ENCODE measurements at places on chromosomes 11 and 22.

GRCh38 chr11:88295028-88295427 is 42.5 kb downstream of the CTSC start:
- no peak overlapping the region for H3K27ac ChIP-seq
- no peaks in the 10 kb centered on the region for H3K27me3 ChIP-seq
- H3K4me3 ChIP-seq, result no peak overlapping the region
- DNase-seq, result no peak
- no peaks in the 10 kb centered on the region for H3K36me3 ChIP-seq

GRCh38 chr11:93080146-93080759 is 110.8 kb downstream of the MTNR1B start:
- no peaks in the 10 kb centered on the region for H3K27me3 ChIP-seq
- DNase-seq, result no peak
- no peaks in the 10 kb centered on the region for H3K4me1 ChIP-seq
- no peaks in the 10 kb centered on the region for H3K36me3 ChIP-seq
- no peak overlapping the region for H3K4me3 ChIP-seq

- no peak overlapping the region for H3K4me3 ChIP-seq
- no peak for DNase-seq
- H3K36me3 ChIP-seq, result peaks cover 44% of the 10 kb centered on the region
- H3K27me3 ChIP-seq, result no peaks in the 10 kb centered on the region
- H3K4me1 ChIP-seq, result peaks cover 64% of the 10 kb centered on the region
- H3K27ac ChIP-seq, result no peak overlapping the region
These were observed 59.4 kb upstream of the NNMT start for GRCh38 chr11:114236829-114237228.

- H3K27me3 ChIP-seq, result no peaks in the 10 kb centered on the region
- peak overlapping the region; percentile 43 for H3K4me3 ChIP-seq
- no peaks in the 10 kb centered on the region for H3K36me3 ChIP-seq
- H3K27ac ChIP-seq, result peak overlapping the region; percentile 23
- no peak for DNase-seq
- H3K4me1 ChIP-seq, result peaks cover 5% of the 10 kb centered on the region
These were observed 153.9 kb downstream of the TEAD1 start for GRCh38 chr11:12827929-12828812.

DNA sequence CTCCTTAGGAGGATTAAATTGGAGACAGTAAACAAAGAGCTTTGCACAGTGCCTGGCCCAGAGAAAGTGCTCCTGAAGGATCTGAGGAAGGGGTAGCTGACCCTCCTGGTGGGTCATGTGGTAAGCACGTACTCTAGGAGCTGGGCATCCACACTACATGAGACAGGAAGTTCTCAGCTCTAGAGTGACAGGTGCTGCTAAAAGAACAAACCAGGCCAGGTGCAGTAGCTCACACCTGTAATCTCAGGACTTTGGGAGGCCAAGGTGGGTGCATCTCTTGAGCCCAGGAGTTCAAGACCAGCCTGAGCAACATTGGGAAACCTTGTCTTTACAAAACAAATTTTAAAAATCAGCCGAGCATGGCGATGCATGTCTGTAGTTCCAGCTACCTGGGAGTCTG is 13.1 kb downstream of the SLC43A1 start:
- H3K4me1 ChIP-seq, result peaks cover 19% of the 10 kb centered on the region
- H3K27me3 ChIP-seq, result no peaks in the 10 kb centered on the region
- peak overlapping the region; percentile 26 for H3K27ac ChIP-seq
- no peak for DNase-seq
- H3K4me3 ChIP-seq, result no peak overlapping the region
- no peaks in the 10 kb centered on the region for H3K36me3 ChIP-seq

DNA sequence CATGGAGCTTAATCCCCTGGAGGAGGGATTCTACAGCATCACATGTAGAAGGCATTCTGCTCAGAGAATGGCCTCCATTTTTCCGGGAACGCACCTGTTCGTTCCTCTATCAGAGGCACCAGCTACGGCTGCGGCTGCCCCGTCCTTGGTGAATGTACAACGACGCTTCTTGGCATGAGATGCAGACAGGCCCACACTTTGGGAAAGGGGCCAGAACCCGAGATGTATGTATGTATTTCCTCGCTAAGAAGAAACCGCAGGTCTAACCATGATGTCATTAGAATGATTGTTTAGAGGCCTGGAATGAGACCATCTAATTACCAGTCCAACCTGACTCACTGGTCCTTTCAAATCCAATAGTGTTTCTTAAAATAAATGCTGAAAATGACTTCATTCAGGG is 1293.4 kb downstream of the TBC1D22A start:
- H3K27me3 ChIP-seq, result no peaks in the 10 kb centered on the region
- no peaks in the 10 kb centered on the region for H3K4me1 ChIP-seq
- no peaks in the 10 kb centered on the region for H3K36me3 ChIP-seq
- no peak overlapping the region for H3K27ac ChIP-seq

DNA sequence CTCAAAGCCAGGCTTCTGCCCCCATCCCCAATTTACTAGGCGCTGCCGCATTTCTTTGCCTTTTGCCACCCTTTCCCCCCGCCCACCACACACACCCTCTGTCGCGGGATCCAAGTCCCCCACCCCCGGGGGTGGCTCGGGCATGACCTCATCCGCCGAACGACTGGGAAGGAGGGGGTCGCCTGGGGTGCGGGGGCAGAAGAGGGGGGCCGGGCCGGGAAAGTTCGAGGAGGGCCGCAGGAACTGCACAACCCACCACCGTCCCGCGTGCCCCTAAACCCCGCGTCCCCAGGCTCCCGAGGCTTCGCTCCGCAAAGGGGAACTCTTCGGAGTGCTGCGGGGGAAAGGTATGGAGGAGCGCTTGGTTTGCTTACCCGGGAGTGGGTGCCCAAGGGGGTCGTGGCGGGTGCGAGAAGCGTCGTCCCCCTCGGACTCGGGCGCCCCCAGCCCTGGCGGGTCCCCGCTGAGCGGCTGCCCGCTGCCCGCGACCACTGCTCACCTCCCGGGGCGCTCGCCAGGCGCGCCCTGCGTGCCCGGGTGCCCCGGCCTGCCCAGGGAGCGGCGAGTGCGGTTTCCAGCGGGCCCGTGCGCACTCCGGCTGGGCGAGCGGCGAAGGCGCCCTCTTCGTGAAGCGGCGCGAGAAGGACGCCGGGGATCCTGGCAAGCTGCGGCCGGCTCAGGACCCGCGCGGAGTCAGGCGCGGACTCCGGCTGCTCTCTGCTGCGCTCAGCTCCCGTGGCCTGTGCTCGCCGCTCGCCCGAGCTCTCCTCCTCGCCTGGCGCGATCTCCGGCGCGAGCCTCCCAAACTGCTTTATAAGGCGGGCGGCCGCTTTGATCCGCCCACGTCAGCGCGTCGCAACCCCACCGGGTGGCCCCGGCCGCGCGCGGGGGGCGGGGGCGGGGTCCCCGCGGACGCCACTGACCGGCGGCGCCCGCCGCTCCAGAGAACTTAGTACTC is 4.0 kb upstream of the WNT11 start:
- H3K36me3 ChIP-seq, result no peaks in the 10 kb centered on the region
- H3K4me3 ChIP-seq, result peak overlapping the region; percentile 52
- peak; percentile 86 for DNase-seq
- H3K27me3 ChIP-seq, result peaks cover 8% of the 10 kb centered on the region
- H3K27ac ChIP-seq, result peak overlapping the region; percentile 50

GRCh38 chr11:78927511-78927910 is 352.8 kb upstream of the NARS2 start:
- no peaks in the 10 kb centered on the region for H3K4me1 ChIP-seq
- no peak overlapping the region for H3K27ac ChIP-seq
- no peak for DNase-seq
- H3K36me3 ChIP-seq, result no peaks in the 10 kb centered on the region

DNA sequence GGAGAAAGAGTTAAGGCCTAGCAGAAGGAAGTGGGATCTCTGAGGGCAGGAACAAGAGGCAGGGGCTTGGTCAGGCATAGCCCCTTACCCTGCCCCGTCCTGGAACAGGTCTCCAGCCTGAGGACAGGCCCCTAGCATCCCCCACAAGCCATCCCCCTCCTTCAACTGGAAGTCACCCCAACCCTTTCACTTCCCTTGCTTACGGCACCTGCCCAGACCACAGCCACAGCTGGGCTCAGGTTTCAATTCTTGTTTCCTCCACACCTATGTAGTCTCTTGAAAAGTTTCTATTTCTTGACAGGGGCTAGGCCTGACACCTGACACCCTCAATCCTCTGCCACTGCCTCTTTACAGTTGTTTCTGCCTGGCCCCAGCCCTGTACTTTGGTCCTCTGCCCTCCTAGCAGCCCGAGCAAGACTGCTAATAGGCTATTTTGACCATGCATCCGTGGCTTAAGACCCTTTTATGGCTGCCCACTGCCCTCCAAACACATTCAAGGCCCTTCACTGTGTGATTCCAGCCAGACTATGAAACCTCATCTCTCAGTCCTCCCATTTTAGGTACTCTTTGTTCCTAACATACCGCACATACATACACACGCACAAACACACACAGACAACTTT is 10.9 kb upstream of the FCHSD2 start:
- no peak for DNase-seq
- H3K27ac ChIP-seq, result peak overlapping the region; percentile 20
- no peaks in the 10 kb centered on the region for H3K27me3 ChIP-seq
- no peaks in the 10 kb centered on the region for H3K36me3 ChIP-seq

DNA sequence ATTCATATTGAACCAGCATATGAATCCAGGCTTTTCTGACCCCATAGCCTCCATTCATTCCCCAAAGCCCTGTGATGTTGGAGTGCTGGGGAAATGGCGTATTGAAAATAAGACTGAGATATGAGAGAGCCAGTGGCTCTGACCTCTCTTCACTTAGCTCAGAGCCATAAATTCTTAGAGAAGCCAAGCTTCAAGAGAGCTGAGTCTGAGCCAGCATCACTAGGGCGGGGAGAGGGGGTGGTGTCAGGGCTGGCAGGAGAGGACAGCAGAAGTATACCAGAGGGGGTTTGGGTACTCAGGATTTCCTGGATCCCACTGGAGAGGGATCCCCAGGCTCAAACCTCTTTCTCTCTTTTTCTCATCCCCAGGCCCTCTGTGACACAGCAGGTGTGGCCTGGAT is 16.7 kb upstream of the MOGAT2 start:
- H3K27ac ChIP-seq, result no peak overlapping the region
- no peak overlapping the region for H3K4me3 ChIP-seq
- H3K36me3 ChIP-seq, result no peaks in the 10 kb centered on the region
- DNase-seq, result no peak
- no peaks in the 10 kb centered on the region for H3K27me3 ChIP-seq

DNA sequence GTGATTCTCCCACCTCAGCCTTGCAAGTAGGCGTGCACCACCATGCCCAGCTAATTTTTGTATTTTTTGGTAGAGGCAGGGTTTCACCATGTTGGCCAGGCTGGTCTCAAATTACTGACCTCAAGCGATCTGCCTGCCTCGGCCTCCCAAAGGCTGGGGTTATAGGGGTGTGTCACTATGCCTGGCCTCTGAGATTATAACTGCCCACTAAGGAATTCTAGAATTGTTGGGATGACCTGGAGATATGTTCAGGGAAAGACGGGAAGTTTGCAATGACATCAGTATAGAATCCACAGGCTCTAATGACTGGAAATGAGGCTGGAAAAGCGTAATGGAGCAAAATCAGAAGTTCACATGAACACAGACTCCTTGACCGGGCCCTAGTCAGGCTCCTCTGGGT is 62.2 kb downstream of the CLMP start:
- no peak overlapping the region for H3K4me3 ChIP-seq
- no peaks in the 10 kb centered on the region for H3K36me3 ChIP-seq
- peaks cover 7% of the 10 kb centered on the region for H3K4me1 ChIP-seq
- no peak for DNase-seq

- no peaks in the 10 kb centered on the region for H3K36me3 ChIP-seq
- DNase-seq, result no peak
- H3K4me3 ChIP-seq, result no peak overlapping the region
- no peaks in the 10 kb centered on the region for H3K27me3 ChIP-seq
These were observed 72.5 kb downstream of the MICAL2 start for GRCh38 chr11:12182676-12183541.

- no peak for DNase-seq
- no peaks in the 10 kb centered on the region for H3K36me3 ChIP-seq
- H3K27me3 ChIP-seq, result no peaks in the 10 kb centered on the region
These were observed 2.2 kb upstream of the NAP1L4 start for GRCh38 chr11:2994336-2994730.

DNA sequence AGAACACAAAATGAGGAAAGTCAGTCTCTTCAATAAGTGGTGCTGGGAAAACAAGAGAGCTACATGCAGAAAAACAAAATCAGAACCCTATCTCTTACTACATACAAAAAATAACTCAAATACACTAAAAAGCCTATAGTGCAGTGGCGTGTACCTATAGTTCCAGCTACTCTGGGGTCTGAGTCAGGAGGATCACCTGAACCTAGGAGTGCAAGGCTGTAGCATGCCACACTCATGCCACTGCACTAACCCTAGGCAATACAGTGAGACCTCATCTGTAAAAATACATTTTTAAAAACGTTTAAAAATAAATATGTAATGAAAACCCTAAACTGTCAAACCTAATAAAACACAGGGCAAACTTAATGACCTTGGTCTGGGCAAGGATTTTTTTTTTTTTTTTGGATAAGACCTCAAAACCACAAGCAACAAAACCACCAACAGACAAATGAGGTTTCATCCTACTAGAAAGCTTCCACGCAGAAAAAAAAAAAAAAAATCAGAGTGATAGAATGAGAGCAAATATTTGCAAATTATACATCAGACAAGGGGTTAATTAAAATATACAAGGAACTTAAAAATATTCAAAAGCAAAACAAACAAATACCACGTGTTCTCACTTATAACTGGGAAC is 35.2 kb downstream of the XKR3 start:
- no peak for DNase-seq
- no peak overlapping the region for H3K4me3 ChIP-seq
- H3K27ac ChIP-seq, result no peak overlapping the region
- no peaks in the 10 kb centered on the region for H3K27me3 ChIP-seq
- no peaks in the 10 kb centered on the region for H3K36me3 ChIP-seq

DNA sequence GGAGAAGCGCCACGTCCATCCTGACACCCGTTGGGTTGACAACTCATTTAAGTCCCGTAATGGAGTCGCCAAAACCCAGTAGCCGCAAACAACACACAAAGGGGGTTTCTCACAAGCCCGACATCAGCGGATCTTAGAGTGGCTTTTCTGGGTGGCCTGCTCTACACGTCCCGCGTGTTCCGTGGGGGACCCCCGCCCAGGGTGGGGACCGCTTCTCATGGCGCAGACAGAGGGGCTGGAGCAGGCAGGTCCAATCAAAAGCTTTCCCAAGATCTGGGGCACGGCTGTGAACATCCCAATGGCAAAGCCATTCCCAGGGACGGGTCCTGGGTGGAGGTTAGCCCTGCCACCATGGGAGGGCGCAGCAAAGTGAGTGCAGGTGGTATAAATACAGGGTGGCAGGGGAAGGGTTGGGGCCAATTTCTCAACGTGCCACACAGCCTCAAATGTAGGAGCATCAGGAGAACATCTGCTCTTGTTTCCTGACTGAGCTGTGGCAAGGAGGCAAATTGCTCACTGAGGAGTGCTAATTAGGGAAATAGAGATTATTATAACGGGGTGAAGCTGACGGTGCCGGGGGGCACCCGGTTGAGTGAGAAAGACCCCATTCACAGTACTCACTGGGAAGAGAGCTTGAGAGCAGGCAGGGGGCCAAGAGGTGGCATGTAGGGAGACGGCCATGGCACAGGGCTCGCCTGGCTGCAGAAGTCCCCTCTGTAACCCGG is 1447.2 kb downstream of the TBC1D22A start:
- H3K4me3 ChIP-seq, result no peak overlapping the region
- no peaks in the 10 kb centered on the region for H3K36me3 ChIP-seq
- no peak overlapping the region for H3K27ac ChIP-seq

Data from tibial artery (tissue), 4 donors.